Effector memory CD4-positive, alpha-beta T cell (primary cell): ENCODE measurements at places on chromosomes 2 and 18.

GRCh38 chr2:146814971-146815370, 1029.9 kb upstream of the ACVR2A start:
- no peak for DNase-seq

DNA sequence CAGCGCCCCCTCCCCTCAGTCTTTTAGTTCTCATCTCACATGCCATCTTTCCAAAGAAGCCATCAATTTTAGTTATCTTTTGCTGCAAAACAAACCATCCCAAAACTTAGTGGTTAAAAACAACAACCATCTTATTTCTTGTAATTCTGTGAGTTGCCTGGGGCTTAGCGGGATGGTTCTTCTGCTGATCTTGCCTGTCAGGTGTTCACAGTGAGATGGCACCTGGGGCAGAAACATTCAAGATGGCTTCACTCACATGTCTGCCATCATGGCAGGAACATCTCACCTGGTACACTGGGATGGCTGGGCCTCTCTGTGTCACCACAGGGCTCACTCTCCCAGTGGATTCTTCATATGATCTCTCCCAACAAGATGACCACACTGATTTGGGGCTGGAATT, 144.5 kb upstream of the MSH6 start:
- DNase-seq = no peak

GRCh38 chr2:46327627-46328026, 30.4 kb downstream of the EPAS1 start:
- no peak for DNase-seq

DNA sequence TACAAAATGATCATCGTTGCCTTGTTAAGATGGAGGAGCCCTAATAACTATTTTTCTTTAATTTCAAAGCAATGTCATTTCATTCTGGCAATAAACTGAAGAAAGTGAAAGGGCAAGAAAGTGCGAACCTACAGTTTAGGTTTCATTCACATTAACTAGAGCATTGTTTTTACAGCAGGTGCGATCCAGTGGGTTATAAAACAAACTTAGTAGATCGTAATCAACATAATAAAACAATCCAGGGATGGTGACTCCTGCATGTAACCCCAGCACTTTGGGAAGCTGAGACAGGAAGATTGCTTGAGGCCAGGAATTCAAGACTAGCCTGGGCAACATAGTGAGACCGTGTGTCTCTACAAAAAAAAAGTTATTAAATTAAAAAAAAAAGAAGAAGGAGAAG, 51.1 kb downstream of the AP1S3 start:
- no peak for DNase-seq

DNA sequence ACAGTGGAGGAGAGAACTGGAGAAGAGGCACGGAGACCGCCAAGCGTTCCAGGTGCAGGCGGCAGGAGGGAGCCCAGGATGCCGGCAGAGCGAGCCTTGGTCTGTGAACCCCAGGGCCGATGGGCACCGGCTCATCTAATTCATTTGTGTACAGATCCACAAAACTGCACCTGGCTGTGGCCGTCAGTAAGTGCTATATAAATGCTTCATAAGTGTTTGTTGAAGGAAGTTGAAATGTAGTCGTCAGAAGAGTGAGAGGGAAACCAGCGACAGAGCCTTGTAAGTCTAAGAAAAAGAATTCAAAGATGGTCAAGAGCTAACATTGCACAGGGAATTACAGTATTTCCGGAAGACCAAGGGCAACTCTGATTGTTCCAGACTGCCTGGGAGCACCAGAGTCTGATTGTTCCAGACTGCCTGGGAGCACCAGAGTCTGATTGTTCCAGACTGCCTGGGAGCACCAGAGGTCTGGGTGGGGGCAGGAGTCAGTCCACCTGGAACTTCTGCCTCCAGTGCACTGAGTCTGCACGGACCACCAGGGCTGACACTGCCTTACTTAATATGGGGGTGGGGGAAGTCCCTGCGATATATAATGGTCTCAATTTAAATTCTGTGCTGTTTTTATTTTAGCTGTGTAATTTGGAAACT, 112.3 kb downstream of the BCL2 start:
- no peak for DNase-seq

DNA sequence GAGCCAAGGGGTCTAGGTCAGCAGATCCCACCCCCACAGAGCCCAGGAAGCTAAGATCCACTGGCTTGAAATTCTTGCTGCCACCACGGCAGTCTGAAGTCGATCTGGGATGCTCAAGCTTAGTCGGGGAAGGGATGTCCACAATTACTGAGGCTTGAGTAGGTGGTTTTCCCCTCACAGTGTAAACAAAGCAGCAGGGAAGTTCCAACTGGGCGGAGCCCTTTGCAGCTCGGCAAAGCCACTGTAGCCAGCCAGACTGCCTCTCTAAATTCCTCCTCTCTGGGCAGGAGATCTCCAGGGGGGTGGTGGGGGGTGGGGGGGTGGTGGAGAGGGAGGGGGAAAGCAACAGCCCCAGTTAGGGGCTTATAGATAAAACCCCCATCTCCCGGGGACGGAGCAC, 419.5 kb downstream of the NUP35 start:
- DNase-seq = no peak

DNA sequence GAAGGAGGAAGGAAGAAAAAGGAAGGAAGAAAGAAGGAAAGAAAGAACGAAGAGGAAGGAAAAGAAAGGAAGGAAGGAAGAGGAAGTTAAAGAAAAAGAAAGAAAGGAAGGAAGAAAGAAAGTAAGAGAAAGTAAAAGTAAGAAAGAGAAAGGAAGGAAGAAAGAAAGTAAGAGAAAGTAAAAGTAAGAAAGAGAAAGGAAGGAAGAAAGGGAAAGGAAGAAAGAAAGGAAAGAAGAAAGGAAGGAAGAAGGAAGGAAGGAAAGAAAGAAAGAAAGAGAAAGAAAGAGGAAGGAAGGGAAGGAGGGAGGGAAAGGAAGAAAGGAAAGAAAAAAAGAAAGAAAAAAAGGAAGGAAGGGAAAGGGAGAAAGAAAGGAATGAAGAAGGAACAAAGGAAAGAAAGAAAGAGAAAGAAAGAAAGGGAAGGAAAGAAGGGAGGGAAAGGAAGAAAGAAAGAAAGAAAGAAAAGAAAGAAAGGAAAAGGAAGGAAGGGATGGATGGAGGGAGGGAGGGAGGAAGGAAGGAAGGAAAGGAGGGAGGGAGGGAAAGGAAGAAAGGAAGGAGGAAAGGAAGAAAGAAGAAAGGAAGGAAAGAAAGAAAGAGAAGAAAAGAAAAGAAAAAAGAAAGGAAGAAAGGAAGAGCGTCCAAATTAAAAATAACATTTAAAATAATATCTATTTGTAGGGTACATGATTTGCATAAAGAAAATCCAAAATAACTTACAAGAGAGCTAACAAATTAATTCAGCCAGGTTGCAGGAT, 827.9 kb downstream of the TSN start:
- DNase-seq = no peak

- DNase-seq = no peak
These were observed 3.1 kb upstream of the ARID5A start for GRCh38 chr2:96533292-96534073.

DNA sequence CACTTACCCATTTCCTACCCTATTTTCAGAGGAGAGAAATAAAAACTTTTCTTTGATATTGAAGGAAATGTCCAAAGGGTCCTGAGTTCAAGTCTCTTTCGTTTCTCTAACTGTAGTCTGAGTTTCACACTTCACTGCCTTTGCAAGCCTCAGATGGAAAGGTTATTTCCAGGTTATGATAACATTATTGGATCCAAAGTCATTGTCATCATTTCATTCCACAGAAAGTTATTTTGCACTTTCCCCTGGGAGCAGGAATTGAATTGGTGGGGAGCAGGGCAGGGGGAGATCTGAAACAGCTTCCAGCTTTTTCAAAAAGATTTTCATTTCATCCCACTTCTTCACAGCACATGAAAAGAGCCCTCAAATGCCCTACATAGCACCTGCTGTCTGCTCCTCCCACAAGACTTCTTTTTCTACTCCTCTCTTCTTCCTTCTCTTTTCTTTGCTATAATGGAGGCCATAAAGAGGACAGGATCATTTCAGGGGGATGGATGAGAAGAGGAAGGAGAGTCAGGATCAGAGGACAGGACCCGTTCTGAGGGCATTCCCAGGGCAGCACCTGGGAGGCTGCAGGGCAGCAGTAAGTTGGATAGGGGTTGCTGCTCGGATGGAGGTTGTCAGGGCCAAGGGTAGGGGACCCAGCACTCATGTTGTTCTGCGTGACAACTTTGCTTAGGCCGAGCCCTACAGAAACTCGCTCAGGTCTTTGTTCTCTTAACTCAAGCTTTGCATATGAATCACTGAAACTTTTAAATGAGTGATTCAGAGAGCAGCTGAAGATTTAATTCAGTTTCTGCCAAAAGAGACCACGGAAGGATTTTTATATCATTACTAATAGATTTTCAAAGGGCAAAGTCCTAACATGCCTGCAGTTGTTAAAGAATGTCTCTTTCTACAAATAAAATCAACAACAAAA, 11.4 kb upstream of the GALNT5 start:
- DNase-seq = no peak
